ENCODE measurements at places on chromosomes 5 and 9.

- no peak for DNase-seq
Observed at GRCh38 chr5:110879675-110880074, 140.9 kb downstream of the SLC25A46 start.

- no peak for DNase-seq
Observed at GRCh38 chr5:29779141-29779540, 1414.3 kb upstream of the CDH6 start.

GRCh38 chr5:35120715-35121114 is 73.0 kb upstream of the AGXT2 start:
- DNase-seq: no peak

GRCh38 chr5:171654881-171655280 is 130.7 kb upstream of the SMIM23 start:
- no peak for DNase-seq

DNA sequence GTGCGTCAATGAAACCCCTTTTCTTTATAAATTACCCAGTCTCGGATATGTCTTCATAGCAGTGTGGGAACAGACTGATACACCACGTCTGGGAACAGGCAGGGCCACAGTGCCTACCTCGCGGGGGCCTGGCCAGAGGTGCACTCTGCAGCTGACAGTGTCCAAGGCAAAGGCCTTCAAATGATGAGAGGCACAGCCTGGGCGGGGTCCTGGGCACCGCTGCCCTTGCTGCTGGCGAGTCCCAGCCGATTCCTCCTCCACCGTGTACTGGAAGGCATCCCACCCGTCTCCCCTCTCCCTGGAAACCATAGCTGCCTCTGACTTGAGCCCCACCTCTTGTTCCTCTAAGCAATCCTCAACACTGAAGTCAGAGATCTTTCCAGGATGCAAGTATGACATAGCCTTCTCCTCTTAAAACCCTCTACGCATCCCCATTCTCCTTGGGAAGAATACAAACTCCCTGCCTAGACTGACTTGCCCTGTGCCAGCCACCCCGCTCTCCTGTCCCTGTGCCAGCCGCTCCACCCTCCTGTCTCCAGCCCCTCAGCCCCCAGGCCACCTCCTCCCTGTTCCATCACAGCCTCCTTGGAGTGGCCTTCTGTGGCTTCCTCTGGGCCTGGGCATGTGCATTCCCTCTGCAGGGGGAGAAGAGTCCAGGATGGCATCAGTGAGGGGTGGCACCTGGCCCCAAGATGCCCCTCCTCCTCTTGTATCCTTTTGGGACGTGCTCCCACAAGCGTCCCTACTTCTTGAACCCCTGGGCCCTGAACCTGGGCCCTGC is 8.1 kb upstream of the COL5A1 start:
- no peak for DNase-seq

- DNase-seq: no peak
Observed at GRCh38 chr5:14818931-14819790, 52.4 kb downstream of the ANKH start.

All from T-helper 9 cell (primary cell).